Caki2 (cell line): ENCODE measurements at places on chromosomes 4 and X.
A peak's percentile ranks its signal among the peaks of the same experiment; 100 is the strongest.

- no peak for DNase-seq
Measured at GRCh38 chr4:185716577-185717376, 95.2 kb downstream of the SORBS2 start.

- no peak for DNase-seq
Measured at GRCh38 chrX:11589641-11590040, 76.1 kb downstream of the ARHGAP6 start.

DNA sequence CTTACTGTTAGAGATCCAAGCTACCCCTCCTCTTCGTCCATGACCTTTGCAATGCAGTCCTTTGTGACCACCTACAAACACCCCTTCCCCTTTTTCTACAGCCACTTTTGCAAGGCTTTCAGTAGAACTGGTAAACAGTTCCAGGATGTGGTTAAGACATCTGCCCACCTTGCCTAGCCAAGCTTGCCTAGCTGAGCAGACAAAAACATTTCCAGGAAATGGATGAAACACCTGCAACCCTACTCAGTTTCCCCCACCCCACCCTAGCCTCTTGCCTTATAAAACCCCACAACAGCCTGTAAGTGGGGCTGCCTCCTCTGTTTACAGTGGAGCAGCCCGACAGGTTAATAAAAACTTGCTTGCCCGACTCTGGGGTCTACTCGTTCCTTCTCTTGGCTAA is 133.8 kb downstream of the ZC4H2 start:
- DNase-seq, result no peak

DNA sequence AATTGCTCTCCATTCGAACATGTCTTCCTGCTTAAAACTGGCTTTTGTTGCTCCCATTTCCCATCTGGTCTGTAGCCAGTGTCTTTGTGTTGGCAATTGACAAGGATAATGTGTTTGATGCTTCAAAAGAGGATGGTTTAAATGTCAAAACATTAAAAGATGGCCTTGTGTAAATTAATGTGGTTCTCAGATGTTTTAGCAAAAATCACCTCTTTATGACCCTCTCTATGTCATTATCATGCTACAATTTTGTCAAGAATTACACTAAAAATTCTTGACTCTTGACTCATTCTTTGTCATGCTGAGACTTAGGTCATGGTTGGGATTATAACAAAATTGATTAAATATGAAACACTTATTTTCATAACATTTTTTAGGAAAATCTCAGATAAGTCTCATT is 47.4 kb downstream of the TMEM131L start:
- no peak for DNase-seq

GRCh38 chrX:37942170-37942569 is 64.2 kb upstream of the SYTL5 start:
- DNase-seq, result no peak

DNA sequence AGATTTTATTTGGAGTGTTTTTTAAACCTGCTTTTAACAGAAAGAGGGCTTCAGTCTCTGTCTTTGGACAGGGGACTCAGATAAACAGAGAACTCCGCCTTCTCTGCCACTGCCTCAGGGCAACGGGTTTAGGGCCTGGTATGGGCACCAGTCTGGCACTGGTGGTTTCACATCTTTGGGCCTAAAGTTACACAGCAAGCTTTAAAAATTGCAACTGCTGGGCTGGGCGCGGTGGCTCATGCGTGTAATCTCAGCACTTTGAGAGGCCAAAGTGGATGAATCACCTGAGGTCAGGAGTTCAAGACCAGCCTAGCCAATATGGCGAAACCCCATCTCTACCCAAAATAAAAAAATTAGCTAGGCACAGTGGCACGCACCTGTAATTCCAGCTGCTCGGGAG is 10.3 kb upstream of the NAT8L start:
- DNase-seq, result peak; percentile 10

GRCh38 chr4:16250661-16251365 is 24.5 kb upstream of the TAPT1 start:
- DNase-seq, result peak; percentile 61

DNA sequence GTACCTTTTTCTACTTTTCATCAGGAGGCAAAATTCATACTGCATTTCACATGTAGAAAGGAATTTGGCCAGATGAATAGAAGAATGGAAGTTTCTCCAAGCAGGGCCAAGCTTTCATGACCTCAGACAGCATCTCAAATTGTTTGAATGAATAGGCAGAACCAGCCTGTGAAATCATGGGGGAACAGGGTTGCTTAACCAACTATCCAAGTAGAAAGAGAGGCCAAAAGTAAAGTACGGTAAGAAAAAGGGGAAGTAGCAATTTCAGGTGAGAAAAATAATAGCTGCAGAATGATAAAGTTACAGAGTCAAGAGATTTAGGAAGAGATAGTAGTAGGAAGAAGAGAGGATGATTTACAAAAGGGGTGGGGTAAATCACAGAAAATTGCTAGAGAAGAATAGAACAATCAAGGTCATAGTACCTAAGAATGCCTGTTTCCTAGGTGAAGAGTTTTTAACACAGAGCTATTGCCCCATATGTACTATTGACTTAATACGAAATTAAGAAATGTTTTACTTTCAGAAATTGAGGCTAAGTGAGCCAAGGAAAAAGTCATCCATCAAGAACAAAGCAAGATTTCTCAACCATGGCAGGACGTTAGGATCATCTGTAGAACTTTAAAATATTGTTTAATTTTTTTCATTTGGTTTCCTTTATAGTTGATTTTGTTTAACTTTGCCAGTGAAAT is 177.1 kb upstream of the TET2 start:
- DNase-seq, result no peak
